Activated naive CD4-positive, alpha-beta T cell (primary cell): ENCODE measurements at places on chromosomes 13 and 19.

DNA sequence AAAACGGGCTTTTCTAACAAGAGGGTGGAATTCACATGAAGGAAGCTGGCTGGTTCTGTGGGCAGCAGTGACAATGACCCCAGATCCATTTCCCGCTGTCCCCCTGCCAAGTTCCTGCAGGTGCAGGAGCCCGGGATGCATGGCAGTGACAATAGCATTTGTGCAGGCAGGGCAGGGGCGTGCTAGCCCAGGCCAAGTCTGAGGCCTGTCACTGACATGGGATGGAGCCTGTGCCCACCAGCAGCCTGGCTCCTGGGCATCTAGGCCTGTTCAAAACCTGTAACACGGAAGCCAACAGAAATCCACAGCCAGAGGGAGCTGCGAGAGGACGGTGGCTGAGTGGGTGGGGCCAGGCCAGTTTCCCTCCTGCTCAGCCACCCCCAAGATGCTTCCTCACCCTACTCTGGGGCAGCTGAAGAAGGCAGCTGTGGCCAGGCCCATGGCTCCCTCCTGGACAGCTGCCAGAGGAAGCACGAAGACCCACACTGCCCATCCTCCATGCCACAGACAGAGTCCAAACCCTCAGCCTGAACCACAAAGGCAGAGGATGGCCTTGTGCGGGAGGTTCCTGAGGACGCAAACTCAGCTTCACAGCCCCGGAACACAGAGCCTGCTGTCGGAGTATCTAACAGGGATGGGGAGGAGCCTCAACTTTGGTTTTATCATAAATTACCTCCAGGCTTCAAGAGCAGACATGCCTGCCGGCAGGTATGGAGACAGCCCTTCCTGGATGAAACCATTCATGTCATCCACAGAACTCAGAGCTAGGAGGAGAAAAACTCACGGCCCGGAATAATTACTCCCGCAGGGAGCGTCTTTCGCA, 74.0 kb downstream of the CEBPG start:
- no peak for DNase-seq

GRCh38 chr19:51607077-51607476, 23.1 kb downstream of the SIGLEC5 start:
- DNase-seq: no peak

- no peak for DNase-seq
Observed at GRCh38 chr13:42804244-42804874, 23.0 kb downstream of the FAM216B start.

DNA sequence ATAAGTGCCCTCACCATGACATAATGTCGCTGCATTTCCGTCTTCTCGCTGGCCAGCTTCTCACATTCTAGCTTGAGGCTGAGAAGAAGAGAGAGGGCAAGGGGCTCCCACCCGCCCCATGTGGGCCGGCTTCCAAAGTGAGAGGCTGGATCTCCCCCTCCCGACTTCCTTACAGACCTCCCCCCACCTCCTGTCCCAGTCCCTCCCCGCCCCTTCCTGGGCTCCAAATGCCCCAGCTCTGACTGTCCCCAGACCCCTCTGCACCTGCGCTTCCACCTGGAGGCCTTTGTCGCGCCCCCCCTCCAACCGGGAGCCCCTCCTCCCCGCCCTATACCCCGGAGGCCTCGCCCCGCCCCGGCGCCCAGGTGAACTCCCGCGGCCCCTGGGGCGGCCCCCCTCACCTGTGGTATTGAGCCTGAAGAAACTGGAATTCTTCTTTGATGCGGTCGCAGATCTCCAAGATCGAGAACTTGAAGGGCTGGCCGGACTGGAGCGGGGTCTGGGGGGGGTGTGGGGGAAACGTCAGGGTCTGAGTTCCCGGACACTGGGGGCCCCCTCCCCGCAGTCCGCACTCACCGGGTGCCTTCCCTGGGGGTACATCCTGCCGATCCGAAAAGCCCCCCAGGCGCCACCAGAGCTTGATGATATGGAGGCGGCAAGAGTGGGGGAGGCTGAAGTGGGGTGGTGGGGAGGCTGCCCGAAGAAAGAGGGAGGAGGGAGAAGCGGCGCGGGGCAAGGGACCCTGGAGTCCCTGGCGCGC, 595 bp downstream of the TLE2 start:
- DNase-seq: no peak

DNA sequence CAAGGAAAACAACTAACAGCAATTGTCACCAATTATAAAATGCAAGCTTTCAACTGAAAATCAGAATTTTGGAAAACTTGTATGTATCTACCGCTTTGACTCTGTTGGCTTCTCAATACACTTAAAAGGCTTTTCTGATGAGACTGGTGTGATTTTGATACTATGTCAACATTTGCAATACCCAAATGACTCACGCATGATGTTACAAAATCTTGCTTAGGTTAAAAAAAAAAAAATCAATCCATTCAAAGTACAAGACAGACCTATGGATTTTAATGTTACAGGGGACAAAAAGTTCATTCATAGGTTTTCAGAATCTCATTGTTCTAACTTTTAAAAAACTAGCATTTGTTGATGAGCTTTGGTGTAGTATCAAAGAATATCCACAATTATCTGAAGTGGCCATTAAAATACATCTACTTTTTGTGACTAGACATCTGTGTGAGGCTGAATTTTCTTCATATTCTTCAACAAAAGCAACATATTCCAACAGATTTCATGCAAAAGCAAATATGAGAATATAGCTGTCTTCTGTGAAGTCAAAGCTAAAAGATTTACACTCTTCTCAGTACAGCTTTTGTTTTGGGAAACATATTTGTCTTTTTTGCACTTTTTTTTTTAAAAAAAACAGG, 10.7 kb downstream of the ELF1 start:
- DNase-seq: no peak

GRCh38 chr13:95570016-95570415, 17.5 kb downstream of the CLDN10 start:
- no peak for DNase-seq

DNA sequence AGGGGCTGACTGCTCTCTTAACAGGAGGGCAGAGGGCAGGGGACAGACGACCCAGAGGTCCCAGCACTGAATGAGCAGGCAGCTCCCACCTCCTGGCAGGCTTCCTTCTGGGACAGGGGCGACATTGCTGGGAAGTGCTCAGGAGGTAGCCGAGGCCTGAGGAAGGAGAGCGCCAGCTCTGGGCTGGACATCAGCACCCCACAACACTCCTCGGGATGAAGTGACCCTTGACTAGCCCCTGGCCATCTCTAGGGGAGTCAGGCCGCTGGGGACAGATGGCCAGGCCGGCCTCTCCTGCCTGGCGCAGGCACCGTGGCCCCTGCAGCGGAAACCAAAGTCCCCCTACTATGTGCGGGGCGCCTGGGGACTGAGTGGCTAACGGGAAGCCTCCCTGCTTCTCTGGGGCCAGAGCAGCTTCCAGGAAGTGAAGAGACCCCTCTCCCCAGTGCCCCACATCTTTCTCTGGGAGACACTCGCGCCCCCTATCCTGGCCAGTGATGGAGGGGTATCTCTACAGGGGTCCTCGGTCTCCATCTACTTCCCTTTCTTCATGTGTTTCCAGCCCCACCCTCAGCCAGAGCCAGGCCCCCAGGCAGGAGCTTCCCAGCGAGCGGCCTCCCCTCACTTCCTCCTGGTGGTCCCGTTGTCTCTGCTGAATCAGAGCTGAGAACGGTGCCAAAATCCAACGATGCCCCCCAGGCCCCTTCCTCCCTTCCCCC, 10.1 kb downstream of the PRR36 start:
- no peak for DNase-seq

DNA sequence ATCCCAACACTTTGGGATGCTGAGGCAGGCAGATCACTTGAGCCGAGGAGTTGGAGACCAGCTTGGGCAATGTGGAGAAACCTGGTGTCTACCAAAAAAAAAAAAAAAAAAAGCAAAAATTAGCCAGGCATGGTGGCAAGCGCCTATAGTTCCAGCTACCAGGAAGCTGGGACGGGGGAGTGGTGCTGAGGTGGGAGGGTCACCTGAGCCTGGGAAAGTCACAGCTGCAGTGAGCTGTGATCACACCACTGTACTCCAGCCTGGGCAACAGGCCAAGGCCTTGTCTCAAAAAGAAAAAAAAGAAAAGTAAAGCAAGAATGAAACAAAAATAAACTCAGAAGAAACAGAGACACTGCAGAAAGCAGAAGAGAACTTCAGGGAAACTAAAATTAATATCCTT, 31.6 kb downstream of the MTRF1 start:
- no peak for DNase-seq
